ENCODE measurements at places on chromosomes 4 and X.

GRCh38 chrX:10781847-10782530 lies 161.6 kb upstream of the MID1 start:
- DNase-seq, result no peak

- no peak for DNase-seq
Observed at GRCh38 chrX:135395064-135395463, 26.7 kb upstream of the SMIM10L2A start.

- DNase-seq, result no peak
Observed at GRCh38 chrX:41164449-41164848, 79.2 kb downstream of the USP9X start.

DNA sequence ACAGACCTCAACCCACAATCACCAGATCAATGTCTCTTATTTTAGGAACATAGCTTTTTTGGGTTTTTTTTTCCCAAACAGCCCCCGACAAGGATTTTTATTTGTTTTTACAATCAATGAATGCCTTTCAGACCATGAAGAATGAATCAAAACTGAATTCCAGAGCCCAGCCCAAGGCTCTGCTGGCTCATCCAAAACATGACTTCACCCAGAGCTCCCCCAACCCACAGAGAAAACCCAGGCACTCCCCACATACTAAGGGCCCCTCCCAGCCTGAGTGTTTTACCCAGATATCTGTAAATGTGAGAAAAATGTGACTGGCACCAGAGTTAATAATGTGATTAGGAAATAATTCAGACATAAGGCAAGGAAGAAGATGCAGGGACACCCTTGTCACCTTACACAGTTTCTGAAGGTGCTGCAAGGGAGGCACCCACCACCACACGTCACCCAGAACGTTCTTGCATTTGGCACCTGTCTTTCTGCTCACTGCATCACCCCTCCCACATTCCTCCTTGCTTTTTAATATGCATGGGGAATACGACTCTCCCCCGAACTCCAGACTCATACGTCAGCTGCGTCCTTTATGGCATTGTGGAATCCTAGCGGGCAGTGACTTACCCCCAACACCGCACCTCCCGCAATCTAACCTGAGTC lies 47.8 kb upstream of the C4orf50 start:
- no peak for DNase-seq

- DNase-seq, result no peak
Observed at GRCh38 chrX:46444011-46444410, 101.2 kb downstream of the ZNF674 start.

DNA sequence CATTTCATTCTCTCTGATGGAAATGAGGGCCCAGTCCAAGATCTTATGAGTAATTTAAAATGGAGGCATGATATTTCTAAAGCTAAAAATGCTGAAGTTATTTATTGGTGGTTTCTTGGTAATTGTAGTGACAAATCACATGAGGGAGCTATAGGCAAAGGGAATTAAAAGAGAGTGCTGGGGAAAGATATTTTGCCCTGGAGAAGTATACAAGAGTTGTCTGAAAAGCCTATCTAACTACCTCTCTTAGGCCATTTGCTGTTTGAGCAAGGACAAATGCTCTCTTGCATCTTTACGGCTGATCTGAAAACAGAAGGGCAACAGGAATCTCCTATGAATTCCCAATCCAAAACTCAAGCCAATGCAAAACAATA lies 89.4 kb downstream of the FMR1NB start:
- no peak for DNase-seq

DNA sequence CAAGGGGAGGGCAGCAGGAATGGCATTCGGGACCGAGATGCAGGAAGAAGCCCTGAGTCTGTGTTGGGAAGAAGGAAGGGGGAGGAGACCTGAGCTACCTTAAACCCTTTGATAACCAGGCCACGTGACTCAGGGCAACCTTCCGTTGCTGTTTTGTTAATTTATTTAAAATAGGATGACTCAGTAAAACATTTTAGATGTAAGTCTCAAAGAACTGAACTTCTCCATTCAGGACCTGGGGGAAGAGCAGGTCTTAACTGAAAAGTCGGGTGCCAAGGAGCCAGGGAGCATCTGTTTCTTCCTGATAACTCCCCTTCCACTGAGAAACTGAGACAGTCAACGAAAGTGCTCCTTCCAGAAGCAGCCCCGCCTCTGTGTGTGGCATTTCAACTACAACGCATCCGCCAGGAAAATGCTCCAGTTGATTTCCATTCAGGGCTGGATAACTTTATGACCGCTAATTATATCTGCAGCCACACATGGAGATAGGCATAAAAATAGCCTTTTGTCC lies 88.0 kb downstream of the IRF2 start:
- DNase-seq, result no peak

- no peak for DNase-seq
Observed at GRCh38 chr4:44098973-44099372, 349.6 kb downstream of the KCTD8 start.

DNA sequence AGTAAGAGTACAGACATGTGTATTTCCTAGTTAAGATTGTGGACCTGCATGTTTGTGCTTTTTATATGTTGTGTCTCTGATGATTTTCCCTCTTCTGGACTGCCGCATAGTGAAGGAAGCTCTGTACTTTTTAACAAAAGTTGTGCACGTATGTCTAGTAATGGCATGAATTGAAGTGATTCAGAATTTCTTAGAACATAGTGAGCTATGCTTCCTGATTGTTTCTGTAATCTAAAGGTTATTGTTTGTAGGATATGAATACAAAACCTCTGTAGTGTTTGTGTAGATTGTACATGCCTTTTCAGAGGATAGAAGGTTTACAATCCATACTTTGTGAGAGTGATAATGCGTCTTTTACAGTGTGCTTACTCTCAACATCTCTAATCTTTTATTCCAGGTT lies 37.0 kb upstream of the NUDT6 start:
- no peak for DNase-seq

DNA sequence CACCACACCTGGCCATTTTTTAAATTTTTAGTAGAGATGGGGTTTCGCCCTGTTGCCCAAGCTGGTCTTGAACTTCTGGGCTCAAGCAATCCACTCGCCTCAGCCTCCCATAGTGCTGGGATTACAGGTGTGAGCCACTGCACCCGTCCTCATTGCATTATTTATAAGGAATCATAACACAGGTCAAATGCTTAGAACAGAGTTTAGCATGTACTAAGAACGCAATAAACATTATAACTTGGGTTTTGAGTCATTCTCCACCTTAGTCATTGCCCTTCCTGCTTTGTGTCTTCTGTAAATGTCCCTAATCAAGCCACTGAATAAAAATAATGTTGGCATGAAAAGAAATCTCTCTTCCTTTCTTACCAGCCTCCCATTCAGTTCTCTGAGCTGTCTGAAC lies 38.5 kb upstream of the SHROOM4 start:
- DNase-seq, result no peak

DNA sequence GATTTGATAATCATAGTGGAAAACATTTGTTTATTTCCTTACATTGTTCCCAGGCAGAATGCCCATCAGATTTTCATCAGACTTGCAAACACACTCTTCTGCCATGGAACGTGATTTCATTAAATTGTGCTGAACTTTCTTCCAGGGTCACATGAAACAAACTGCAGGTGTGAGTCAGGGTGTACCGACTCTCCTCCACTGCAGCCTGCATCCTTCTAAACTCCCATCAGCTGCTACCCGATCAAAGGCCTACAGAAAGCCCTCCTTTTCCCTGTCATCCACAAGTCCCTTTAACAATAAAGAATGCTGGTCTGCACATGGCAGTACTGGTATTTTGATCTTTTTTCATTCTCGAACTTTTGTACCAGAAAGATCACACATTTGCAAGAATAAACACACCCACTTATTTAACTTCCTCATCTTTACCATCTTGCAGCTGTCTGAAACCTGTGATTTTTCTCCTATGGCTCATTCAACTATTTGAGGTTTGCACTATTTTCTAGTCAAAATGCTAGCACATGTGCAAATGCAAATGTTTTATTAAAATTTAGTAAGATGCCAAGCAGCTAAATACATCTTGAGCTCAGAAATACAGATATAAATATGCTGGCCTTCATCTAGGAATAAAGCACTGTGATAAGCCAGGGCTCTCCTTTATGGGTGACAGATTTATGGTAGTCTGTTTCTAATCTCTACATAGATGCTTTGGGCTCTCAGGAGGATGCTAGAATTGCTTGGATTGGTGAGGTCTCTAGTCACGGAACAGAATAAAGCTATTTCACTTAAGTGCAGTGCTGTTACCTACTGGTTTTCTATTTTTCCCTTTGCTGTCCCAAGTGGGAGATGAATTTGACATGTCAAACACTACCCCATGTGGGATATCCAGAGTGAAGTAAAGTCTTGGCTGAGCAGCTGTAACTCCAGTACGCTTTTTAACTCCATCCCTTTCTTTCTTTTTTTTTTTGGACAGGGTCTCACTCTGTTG lies 25.8 kb upstream of the ARHGAP24 start:
- DNase-seq, result no peak

Measured in activated CD4-positive, alpha-beta T cell treated with anti-CD3 and anti-CD28 coated beads for 1 hour (primary cell).